ENCODE measurements at places on chromosomes 7 and 10. TPM values are rescaled to one million over a fixed set of nuclear protein-coding genes. Genes with fewer than 3 reads are reported as not detected.

The SFRP5 gene
- polyA plus RNA-seq = 0.54 TPM

The GPR158 gene
- polyA plus RNA-seq = not detected

The ICA1 gene
- 3.3 TPM for polyA plus RNA-seq

The ZNF467 gene
- polyA plus RNA-seq = 1.3 TPM

The SPDYE2B gene
- polyA plus RNA-seq = 0.28 TPM

The ANKRD61 gene
- polyA plus RNA-seq = not detected

The ANTXRL gene
- polyA plus RNA-seq = not detected

The DGKB gene
- not detected for polyA plus RNA-seq

The VCL gene
- 43.7 TPM for polyA plus RNA-seq

The KAT6B gene
- polyA plus RNA-seq = 32.8 TPM

The HUS1 gene
- polyA plus RNA-seq = 35.0 TPM

The NPY4R2 gene
- not detected for polyA plus RNA-seq

The SLC26A3 gene
- polyA plus RNA-seq = not detected

The CASP2 gene
- polyA plus RNA-seq = 23.0 TPM

The MCM10 gene
- not detected for polyA plus RNA-seq

The DDIT4 gene
- 183 TPM for polyA plus RNA-seq

The IL15RA gene
- 19.8 TPM for polyA plus RNA-seq

The NANOS1 gene
- 0.07 TPM for polyA plus RNA-seq

The AKR1C3 gene
- polyA plus RNA-seq = 4.2 TPM

The ADAM12 gene
- 6.4 TPM for polyA plus RNA-seq

The HMX3 gene
- polyA plus RNA-seq = not detected

The FAM24B gene
- 8.5 TPM for polyA plus RNA-seq

The KCNMA1 gene
- not detected for polyA plus RNA-seq

The TUBAL3 gene
- not detected for polyA plus RNA-seq

The ANXA8 gene
- polyA plus RNA-seq = not detected

The TRIM50 gene
- not detected for polyA plus RNA-seq

The CDC14C gene
- not detected for polyA plus RNA-seq

The FASTK gene
- 52.0 TPM for polyA plus RNA-seq

The ODAD2 gene
- not detected for polyA plus RNA-seq

The RNLS gene
- 4.0 TPM for polyA plus RNA-seq

The PILRA gene
- polyA plus RNA-seq = 0.37 TPM

The PNLIP gene
- polyA plus RNA-seq = not detected

The IKZF1 gene
- polyA plus RNA-seq = 238 TPM

The MLXIPL gene
- not detected for polyA plus RNA-seq

Data from CD8-positive, alpha-beta memory T cell (primary cell).